ENCODE measurements at places on chromosomes 1 and 21.

GRCh38 chr1:45272913-45273371 lies 53.8 kb upstream of the HPDL start:
- H3K4me3 ChIP-seq: no peak overlapping the region
- peaks cover 7% of the 10 kb centered on the region for H3K4me1 ChIP-seq
- H3K27me3 ChIP-seq: no peaks in the 10 kb centered on the region
- no peaks in the 10 kb centered on the region for H3K36me3 ChIP-seq

DNA sequence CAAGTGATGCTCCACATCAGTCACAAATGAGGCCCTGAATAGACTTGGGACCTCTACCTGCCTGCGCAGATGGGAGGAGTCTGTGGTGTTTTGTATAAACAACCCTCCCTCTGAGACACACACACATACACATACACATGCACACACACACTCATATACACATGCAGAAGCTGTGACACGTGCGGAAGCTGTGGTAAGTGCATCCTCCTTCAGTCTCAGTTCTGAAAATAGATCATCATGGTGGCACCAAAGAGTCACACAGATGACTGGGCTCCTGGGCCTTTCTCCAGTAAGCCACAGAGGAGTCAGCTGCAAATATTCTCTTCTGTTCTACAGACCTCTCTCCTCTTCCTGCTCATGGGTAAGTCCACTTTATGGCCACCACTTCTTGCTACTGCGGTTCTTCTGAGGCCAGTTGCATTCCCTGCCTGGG lies at the start of gene LY9:
Gene LY9 (plus strand): TSS at position 224 of the 433 bp plus-strand sequence. CDS start 14 bp downstream, at position 238.
- H3K4me1 ChIP-seq: no peaks in the 10 kb centered on the region
- H3K36me3 ChIP-seq: no peaks in the 10 kb centered on the region
- no peak for DNase-seq
- H3K4me3 ChIP-seq: no peak within 1 kb of the TSS
- H3K27me3 ChIP-seq: no peaks in the 10 kb centered on the region

- H3K4me3 ChIP-seq: no peak overlapping the region
- H3K36me3 ChIP-seq: no peaks in the 10 kb centered on the region
- DNase-seq: no peak
- H3K27ac ChIP-seq: no peak overlapping the region
Measured at GRCh38 chr1:100583827-100584226, 45.9 kb downstream of the GPR88 start.

DNA sequence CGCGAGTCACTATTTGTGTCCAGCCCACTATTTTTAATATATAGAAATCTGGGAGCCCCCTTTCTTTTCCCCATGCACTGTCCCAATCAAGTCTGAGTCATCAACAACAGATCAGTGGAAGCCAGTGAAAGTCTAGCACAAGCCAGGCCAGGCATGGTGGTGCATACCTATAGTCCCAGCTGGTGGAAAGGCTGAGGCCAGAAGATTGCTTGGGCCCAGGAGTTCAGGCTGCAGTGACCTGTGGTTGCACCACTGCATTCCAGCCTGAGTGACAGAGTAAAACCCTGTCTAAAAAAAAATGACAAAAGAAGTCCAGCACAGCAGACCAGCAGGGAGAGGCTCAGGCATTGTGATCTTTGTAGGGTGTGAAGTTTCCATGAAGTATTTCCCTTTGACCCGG lies 9.0 kb upstream of the RPL5 start:
- H3K27me3 ChIP-seq: no peaks in the 10 kb centered on the region
- no peak for DNase-seq
- peaks cover 2% of the 10 kb centered on the region for H3K4me1 ChIP-seq
- H3K36me3 ChIP-seq: no peaks in the 10 kb centered on the region

- no peaks in the 10 kb centered on the region for H3K27me3 ChIP-seq
- no peaks in the 10 kb centered on the region for H3K4me1 ChIP-seq
- H3K27ac ChIP-seq: peak overlapping the region; percentile 82
- DNase-seq: no peak
- H3K4me3 ChIP-seq: no peak overlapping the region
- H3K36me3 ChIP-seq: peaks cover 71% of the 10 kb centered on the region
Measured at GRCh38 chr1:244699741-244700140, 46.8 kb downstream of the DESI2 start.
